ENCODE measurements at places on chromosomes 7 and 10. TPM values are rescaled to one million over a fixed set of nuclear protein-coding genes. Genes with fewer than 3 reads are reported as not detected.

MRPL32 gene
- total RNA-seq, result 49.0 TPM

GRCh38 chr10:28411136-28411460 lies 108.2 kb upstream of the MPP7 start:
- DNase-seq, result no peak

ASB10 gene
- total RNA-seq, result not detected

DNA sequence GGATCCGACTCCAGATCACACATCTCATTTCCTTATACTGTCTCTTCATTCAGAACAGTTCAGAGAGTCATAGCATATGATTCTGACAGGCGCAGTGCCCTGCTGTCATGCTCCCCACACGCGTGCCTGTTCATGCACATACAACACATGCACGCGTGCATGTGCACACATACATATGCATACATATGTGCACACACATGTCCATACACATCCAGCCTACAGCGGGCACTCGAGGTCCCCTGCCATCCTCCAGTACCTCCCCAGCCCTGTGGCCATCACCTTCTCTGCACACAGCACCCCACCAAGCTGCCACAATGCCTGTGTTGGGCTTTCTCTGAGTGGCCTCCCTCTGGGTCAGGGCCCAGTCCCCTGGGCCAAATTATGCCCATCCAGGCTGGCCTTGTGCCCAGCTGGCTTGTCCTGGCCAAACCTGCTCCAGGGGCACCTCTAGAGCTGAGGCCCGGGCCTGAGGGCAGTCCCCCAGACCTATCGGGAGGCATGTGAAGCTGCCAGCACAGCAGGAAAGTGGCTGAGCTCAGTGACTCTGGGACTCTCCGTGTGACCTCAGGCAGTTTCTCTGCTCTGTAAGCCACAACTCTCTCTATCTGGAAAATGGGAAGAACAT lies 49.4 kb upstream of the RET start:
- DNase-seq, result no peak

- DNase-seq, result peak; percentile 73
Observed at GRCh38 chr10:132407243-132407746, 10.3 kb downstream of the PWWP2B start.

GRCh38 chr10:50544857-50545429 lies 78.8 kb downstream of the SGMS1 start:
- DNase-seq, result no peak

DNA sequence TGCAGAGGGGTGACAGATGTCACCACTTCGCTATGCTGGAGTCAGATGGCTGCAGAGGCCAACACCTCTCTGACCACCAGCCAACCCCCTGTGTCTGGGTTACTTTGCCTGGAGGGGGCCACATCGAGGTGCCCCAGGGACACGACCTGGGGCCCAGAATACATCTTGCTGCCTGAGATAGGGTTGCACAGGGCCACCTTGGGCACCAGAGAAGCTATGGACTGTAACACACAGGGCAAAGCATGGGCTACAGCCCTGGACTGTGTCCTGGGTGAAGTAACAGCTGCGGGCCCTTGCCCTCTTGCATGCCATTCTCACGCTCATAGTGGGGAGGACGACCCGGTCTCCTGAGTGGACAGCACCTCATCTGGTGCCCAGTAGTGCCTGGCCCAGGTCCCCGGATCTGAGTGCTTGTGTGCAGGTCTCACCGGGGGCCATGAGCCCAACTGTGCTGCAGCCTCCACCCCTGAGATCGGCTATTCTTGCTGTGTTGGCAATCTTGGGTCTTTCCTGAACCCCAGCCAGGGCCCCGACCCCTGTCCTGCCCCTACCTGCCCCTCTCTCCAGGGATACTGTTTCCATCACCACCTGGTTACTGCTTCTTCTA lies 115.2 kb upstream of the GDF10 start:
- no peak for DNase-seq

DNA sequence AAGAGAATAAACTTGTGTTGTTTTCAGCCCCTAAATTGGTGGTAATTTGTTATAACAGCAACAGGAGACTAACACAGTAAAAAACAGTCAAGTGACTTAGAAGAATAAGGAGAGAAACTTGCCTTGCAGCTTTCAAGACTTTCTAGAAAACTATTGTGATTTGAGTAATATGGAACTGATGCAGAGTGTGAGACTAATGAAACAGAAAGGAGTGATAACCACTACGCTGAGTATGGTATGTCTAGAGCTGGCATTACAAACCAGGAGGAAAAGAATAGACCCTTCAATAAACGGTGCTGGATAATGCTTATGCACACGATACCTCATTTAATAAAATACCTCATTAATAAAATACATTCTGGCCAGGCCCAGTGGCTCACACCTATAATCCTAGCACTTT lies 99.9 kb downstream of the CREM start:
- no peak for DNase-seq

DNA sequence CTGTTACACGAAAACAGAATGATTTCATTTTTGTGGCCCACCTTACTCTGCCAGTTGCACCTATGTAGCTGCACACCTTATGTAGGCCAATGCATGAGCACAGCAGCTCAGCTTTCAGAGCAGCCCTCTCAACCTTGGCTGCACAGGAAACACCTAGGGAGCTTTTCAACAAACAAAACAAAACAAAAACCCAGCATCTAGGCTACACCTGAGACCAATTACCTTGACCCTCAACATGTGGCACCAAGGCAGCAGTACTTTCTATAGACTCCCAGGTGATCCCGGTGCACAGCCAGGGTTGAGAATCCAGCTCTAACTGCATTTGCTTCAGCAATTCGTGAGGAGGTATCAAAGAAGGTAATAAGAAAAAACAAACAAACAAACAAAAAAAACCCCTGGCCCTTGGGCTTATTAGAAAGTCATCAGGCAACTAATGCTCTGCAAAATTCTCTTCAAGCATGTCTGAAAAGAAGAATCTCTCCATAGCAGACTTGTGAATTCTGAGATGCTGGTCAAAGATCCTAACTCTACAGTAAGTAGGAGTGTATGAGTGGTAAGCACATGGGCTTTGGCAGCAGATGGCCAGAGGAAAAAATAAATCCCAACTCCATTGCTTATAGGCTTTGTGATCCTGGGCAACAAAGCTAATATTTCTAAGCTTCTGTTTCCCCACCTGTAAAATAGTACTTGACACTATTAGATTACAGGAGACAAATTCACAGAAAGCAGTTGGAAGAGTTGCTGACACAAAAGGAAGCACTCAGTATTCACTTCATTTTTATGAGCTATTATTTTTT lies 113.4 kb upstream of the NOBOX start:
- DNase-seq, result no peak

GRCh38 chr10:59093461-59093860 lies 83.0 kb upstream of the PHYHIPL start:
- DNase-seq, result no peak

ANKRD1 gene
- total RNA-seq, result 0.32 TPM

DIP2C gene
- 20.3 TPM for total RNA-seq

SPDYE5 gene
- total RNA-seq, result not detected

DNA sequence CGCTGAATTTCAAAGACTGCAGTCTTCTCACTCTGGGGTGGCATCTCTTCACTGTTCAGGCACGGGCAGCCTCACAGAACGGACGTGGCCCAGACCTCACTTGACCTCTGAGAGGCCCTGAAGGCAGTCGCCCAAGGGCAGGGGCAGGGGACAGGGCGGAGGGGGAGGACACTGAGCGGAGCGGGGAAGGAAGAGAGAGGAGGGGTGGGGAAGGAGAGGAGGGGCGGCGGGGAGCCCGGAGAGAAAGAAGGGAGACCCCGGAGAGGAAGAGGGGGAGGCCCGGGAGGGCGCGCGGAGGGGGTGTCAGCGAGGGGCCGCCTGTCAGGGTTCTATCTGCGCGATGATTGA lies 58.7 kb upstream of the COMTD1 start:
- DNase-seq, result no peak

- peak; percentile 57 for DNase-seq
Observed at GRCh38 chr10:97336942-97337831, 2.7 kb upstream of the FRAT2 start.

GRCh38 chr10:109958059-109958458 lies 34.7 kb upstream of the XPNPEP1 start:
- DNase-seq, result no peak

- DNase-seq, result no peak
Observed at GRCh38 chr10:121324678-121325213, 273.5 kb downstream of the FGFR2 start.

DNA sequence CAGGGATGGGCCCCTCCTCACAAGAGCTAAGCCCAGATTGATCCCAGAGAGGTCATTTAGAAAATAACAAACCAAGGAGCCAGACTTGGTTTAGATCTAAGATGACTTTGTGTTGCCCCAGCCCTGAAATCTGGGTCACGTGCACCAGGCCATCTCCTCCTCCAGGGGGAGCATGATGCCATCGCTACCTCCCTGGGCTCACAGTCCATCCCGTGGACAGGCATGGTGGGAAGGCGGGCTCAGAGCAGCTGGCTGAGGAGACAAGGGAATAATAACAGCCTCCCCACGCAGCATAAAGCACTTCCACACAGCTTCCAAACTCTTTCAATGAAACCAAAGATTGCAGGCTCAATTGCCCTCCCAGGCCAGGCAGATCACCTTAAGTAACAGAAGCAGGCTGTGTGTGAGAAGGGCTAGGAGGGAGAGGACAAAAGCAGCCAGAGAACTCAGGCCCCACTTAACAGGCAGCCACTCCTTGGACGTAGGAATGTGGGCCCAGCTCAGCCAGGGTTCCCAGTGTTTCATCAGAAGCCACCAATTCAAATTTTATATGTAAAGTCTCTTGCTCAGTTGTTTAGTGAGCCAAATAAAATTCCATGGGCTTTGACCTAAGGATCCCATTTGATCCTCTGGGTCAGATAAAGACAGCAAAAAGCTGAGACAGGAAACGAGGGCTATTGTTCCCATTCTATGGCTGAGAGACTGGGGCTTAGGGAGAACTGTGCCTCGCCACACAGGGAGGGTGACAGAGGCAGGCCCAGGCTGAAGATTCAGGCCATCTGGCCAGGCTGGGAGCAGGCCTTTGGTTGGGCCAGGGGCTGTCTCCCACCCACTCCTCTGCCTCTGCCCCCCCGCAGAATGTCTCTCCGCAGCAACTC lies 100.2 kb downstream of the COL13A1 start:
- DNase-seq, result no peak

DNA sequence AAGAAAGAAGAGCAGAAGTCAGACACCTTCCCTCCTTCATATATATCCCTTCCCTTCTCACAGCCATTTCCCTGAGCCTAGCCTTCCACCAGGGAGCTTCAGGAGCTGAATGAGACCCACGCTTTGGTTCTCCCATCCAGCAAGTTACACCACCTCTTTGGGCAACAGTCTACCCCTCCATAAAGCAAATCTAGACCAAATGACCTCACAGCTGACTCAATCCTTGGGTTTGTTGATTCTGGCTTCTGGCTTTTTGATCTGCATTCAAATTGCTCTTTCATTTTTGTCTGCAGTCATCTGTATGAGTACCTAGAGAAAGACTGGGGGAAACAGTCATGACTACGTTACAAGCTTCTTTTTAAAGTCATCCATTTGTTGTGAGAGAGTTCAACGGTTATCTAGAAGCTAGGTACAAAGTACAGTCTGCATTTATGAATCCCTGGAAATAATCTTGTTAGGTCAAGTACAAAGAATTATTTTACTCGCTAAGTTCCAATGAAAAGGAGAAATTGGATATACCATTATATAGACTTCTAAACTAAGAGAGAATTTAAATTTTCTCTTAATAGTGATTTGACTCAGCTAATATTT lies 86.3 kb downstream of the RAB11FIP2 start:
- no peak for DNase-seq

GRCh38 chr10:85862771-85863170 lies 503.8 kb downstream of the GRID1 start:
- no peak for DNase-seq

DNA sequence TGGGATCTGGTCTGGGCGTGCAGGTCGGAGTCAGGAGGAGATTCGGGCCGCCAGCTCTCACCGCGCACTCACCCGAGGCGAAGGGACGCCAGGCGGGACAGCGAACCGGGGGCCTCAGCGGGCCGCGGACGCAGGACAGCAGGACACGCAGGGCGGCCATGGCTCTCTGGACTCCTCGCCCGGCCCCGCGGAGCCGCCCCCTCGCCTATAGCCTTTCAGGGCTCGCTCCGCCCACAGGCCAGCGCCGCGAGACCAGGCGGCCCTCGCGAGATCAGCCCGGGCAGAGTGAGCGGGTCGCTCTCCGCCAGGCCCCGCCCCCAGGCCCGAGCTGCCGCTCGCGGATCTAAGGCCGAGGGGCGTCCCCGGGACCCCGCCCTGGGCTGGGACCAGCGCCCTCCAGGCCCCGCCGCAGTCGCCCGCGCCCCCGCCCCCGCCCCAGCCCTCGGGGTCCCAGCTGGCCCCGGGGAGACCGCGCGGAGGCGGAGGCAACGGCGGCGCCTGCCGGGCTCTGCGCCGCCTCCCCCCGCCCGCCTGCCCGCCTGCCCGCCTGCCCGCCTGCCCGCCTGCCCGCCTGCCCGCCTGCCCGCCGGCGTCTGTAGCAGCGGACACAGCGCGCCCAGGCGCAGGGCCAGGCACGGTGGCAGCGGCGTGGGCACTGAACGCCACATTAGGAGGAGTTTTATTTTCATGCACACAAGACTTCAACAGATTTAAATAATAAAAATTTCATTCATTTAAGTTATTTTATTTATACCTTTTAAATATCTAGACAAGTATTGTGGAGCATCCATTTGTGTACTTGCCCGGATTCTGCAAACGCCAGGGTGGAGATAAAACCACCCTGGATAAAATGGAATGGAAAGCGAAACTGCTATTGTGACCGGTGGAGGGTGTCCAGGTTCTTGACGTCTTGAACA lies at the start of gene ECHS1:
ECHS1 (minus strand) TSS at position 181 of the 917 bp plus-strand sequence; CDS start at position 160, 21 bp downstream.
- peak; percentile 91 for DNase-seq

- no peak for DNase-seq
Observed at GRCh38 chr10:71850021-71850742, 869 bp downstream of the PSAP start.

TBX20 gene
- total RNA-seq, result 0.59 TPM

EGR2 gene
- 9.2 TPM for total RNA-seq

FAM221A gene
- total RNA-seq, result 18.1 TPM

RASSF4 gene
- total RNA-seq, result 41.1 TPM

DNA sequence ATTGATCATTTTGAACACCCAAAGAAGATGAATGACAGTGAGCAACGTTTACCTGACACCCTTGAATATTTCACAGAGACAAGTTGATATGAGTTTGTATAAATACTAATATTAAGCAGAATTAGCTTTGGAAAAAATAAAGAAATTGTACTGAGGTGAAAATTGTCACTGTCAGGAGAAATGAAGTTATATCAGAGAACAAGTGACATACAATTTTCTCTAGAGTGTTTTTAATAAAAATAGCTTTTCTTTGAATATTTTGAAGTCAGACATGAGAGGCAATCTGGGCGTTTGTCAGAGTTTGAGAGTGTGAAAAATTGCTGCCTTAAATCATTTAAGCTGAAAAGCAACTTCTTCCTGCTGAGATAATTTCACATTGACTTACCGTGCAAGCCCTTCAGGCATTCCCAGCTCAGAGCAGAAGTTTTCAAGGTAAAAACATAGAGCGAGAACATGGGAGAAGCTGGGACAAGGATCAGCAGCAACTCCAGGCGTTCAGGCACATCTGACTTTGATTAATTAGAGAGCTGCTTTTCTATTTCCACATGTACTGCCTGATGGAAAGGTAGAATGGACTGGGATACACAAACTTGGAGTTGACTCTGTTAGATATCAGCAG lies 535.9 kb downstream of the TFEC start:
- no peak for DNase-seq
